ENCODE measurements at places on chromosomes 13 and 19.

GRCh38 chr13:40540328-40541044, 126.0 kb downstream of the FOXO1 start:
- no peak for DNase-seq

DNA sequence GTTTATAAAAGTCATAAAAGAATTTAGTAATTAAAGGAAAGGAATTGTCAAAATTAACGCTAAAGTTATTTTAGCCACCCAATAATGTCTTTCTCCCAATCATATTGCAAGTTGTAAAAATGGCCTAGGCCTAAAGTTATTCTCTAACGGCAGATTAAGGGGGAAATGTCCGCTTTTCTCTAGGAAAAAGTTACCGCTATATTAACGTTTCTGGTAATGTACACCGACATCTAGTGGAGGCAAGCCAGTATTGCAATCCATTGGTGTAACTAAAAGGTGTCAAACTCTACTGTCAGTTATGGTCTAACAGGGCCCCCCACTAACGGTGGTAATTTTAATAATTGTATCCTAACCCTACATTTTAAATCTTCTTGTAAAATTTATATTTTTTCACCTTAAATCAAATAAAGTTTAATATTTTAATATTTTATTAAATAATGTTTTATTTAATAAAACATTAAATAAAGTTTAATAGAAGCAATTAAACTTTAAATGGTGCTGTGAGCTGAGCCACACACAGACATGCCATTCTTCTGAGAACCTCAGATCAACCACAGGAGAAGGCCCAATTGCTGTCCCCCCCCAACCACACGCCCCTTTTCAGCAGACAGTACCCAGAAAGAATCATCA, 35.9 kb upstream of the ZSCAN5A start:
- peak; percentile 73 for DNase-seq

- DNase-seq, result no peak
These were observed 480 bp downstream of the GPR108 start for GRCh38 chr19:6736917-6737283.

DNA sequence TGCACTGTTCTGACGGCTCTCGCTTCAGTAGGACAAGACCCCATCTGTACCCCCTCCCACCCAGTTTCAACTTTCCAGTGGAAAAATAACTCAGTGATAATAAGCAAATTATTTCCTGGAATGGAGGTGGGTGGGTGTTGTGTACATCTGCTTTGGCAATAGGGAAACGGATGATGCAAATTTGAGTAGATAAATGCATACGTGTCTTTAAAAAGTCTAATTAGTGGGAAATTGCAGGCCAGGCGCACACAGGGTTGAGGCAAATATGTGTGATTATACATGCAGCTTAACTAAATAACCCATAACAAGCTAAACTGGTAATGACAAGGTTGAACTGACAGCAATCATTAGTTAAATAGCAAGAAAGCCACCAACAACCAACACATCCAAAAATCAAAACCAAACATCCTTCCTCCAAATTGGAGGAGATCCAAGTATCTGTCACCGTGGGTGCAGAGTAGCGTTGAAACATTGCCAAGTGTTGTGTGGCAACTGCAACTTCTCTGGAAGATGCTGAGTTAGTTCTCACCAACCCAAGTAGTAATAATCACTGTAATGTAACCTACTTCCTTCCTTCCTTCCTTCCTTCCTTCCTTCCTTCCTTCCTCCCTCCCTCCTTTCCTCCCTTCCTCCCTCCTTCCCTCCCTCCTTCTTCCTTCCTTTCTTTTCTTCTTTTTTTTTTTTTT, 54.6 kb downstream of the TRPM4 start:
- DNase-seq, result peak; percentile 68

DNA sequence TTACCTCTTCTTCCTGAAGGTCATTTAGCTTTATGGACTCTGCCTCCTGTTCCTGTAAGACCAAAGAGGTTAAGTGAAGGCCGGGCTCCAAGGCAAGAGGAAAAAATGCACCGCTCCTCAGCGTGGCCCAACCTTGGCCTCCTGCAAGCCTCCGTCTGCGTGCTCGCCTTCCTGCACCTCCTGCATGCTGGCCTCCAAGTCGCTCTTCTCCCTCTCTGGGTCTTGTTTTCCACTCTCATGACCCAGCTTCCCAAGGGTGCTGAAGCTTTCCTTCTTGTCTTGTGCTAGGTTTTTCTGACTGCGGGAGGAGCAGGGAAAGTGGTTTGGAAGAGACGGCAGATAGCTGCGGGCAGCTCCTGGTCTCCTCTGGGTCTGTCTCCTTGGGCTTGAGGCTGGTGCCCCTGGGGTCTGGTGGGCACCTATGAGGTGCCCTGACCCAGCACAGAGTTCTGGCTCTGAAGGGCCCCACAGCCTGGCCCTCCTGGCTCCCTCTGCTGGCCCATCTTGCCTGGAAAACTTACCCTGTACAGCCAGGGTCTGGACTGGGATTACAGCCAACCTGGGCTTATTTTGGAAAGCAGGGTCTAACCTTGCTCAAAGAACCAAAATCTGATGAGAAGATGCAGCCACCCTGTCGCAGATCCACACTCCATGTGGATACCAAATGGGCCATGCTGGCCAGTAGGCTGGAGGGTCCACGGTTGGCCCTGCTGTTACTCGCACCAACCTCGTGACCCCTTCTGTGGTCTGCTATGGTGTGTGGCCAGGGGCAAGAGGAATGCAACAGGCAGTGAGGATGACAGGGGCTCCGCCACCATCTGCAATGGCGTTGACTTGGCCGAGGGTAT, 5.2 kb downstream of the C13orf46 start:
- no peak for DNase-seq

DNA sequence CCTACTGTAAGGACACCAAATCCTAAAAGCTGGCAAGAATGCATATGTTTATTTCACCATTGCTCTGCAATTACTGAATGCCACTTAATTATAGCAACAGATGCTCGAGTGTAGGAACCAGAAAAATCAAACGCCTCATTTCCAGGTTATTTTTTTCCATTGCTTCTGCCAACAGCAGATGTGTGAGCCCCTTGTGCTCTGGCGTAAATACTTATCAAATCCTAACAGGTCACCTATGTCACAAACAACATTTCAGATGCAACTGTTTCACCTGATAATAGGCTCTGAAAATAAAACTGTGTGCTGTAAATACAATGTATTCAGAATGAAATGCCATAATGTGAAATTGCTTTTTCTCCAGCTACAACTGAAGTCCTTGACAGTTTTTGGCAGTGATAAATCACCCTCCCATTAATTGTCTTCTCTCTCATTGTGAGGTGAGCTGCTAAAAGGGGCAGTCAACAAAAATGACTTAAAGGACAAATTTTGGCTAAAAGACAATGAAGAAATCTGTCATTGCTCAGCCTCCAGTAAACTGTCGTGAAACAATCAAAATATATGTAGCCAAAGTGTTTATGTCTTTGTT, 344.0 kb downstream of the DACH1 start:
- no peak for DNase-seq

DNA sequence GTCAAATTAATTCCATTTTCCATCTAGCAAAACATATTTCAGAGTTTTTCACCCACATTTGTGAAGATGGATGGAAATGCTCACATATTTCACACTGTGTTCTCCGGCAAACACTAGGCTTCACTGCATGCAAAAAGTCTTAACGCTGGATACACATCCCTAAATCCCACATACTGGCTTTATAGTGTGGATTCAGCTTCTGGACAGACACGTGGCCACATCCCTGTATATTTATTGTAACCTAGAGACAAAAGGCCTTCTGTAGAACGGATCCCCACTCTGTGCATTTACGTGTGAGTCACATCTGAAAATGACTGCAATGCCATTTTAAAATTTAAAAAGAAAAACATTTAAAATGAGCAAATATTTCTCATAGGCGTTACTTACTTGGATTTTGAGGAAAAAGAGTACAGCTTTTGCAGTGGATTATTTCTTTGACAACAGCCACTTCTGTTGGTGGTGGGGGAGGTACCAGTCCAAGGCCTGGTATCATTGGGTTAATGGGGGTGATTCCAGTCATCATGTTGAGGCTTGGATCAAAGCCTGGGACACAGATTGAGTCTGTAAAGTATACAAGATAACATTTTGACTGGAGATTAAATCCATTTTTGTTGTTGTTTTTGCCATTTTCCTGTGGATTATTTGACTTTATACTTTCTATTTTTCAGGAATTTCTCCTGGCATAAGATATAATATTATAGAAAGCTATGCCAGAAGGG, 337.7 kb downstream of the DNAJC15 start:
- DNase-seq, result no peak

- DNase-seq, result no peak
These were observed 183.5 kb upstream of the TSC22D1 start for GRCh38 chr13:44759384-44760360.

DNA sequence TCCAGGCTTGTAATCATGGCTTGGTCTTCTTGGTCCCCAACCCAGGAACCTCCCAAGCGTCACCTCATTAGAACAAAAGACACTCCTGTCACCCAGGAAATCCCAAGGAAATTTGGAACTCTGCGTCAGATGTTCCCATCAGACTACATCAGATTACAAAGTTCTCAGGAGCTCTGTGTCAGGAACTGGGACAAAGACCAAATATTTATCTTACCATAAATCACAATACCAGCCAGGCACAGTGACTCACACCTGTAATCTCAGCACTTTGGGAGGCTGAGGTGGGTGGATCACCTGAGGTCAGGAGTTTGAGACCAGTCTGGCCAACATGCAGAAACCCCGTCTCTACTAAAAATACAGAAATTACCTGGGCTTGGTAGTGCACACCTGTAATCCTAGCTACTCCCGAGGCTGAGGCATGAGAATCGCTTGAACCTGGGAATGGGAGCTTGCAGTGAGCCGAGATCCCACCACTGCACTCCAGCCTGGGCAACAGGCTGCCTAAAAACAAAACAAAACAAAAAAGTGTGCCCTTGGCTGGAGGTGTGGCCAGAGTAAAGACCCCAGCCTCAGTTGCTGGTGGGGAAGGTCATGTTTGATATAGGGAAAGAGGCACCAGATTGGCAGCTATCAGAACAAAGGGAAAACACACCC, 16.7 kb upstream of the CCDC124 start:
- no peak for DNase-seq

GRCh38 chr13:113990321-113990837, 16.5 kb upstream of the C13orf46 start:
- DNase-seq, result no peak

DNA sequence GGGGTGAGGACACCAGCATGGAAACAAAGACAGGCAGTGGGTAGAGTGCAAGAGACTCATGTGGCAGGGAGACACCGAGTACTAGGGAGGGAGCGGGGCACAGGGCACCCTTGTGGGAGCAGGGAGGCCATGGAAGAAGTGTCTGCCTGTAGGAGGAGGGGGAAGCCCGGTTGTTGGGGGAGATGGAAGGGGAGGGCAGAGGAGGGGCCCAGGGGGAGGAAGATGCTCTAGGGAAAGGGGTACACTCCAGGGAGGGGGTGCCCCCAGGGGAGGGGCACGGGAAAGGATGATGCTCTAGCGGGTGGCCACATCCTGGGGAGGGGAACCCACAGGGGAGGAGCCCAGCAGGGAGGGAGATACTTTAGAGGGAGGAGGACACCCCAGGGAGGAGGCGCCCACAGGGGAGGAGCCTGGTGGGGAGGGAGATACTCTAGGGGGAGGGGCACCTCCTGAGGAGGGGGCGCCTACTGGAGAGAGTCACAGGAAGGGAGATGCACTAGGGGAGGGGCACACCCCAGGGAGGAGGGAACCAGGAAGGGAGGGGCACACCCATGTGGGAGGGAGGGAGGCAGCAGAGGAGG, 24.9 kb downstream of the CPAMD8 start:
- no peak for DNase-seq

DNA sequence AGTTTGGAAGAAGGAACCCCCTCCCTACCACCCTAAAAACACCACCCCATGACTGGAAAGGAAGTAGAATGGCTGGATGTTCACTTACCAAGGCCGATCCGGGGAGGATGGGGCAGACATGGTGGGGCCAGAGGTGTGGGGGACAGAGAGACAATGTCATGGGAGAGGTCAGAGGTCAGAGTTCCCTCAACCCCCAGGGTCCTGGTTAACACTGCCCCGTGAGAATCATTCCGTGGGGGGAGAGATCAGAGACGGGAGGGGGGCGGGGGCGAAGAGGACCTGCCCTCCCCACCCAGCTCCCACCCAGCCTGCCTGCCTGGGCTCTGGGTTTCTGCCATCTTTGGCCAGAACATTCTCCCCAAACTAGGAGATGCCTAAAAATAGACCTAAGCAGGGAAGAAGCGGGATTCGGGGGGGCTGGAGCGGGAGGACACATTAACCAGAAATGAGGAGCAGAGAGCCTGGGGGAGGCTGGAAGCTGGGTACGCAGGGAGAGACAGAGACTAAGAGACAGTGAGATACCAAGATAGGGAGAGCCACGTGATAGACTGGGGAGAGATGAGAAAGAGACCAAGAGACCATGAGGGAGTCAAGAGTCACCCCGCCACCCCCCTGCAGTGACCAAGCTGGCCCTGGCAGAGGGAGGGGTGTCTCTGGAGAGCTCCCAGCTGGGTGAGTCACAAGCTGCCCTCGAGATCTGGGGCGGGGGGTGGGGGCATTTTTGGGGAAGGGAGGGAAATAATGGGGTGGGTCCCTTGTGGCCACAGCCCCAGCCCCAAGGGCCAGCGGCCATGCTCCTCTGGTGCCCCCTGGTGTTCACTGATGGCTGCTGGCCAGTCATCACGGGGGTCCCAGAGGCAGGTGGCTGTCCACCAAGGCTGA, 6.1 kb upstream of the KANK2 start:
- no peak for DNase-seq

DNA sequence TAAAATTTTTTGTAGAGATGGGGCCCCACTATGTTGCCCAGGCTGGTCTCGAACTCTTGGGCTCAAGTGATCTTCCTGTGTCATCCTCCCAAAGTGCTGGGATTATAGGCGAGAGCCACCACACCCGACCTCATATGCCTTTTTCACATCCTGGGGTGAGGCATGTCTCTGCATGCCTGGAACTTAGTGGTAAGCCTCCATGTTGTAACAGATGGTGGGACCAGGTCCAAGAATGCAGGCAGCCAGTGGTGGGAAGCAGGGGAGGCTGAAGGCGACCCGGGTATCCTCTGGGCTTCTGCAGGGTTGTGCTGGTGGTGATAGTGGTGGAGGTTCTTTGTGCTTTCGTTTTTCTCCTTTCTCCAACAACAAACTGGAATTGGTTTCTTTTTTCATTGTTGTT, 30.1 kb upstream of the CCDC124 start:
- no peak for DNase-seq

DNA sequence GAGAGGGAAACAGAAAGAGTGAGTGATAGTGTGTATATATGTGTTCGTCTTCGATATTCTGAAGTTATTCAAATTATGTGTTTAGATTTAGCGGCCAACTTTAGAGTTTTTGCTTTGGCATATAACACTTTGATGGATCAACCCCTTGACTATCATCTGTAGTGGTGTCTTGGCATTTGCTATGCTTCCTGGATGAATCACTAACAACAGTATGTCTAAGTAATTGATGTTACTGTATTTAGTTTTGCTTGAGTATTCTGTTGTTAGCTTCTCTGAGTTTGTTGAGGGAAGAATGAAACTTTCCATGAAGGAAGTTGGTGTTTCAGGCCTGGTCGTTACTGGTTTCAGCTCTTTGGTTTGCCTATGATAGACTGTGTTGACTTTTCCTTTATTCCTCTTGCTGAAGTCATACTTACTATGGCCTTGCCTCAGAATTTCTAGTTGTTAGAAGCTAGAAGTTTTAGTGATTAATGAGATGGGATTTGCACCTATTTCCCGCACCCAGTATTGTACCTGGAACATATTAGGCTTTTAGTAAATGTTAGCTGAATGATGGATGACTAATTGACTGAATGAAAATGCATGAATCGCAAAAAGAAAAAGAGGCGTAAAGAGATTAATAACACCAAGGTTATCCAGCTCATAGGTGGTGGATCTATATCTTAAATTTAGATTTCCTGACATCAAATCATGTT, 20.7 kb downstream of the NDFIP2 start:
- no peak for DNase-seq

GRCh38 chr19:16283210-16284061, 41.2 kb upstream of the KLF2 start:
- peak; percentile 95 for DNase-seq
